ENCODE measurements at places on chromosomes 12 and 14. TPM values are rescaled to one million over a fixed set of nuclear protein-coding genes. Genes with fewer than 3 reads are reported as not detected.

- DNase-seq, result no peak
These were observed 279.2 kb downstream of the SYT1 start for GRCh38 chr12:79143803-79144202.

DNA sequence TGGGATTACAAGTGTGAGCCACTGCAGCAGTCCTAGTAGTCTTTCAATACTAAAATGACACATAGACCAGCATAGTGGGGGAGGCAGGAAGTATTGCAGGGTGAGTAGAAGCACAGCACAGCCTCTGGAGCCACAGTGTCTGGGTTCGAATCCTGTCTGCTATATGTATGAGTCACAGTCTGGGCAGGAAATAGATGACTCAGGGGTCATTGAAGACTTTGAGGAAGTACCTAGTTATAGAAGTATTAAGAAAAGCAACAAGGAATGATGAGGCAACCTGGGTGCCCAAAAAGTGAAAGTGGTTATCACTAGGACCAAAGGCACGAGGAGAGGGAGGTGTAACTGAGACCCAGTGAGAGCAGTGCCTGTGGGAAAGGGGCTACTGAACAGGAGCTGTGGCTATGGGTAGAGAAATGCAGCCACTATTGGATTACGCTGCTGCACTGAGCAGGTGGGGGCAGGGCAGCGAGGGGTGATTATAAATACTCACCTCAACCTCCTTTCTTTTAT, 124.0 kb downstream of the PDE3A start:
- no peak for DNase-seq

GRCh38 chr12:123358035-123358434, 6.6 kb downstream of the SBNO1 start:
- no peak for DNase-seq

- no peak for DNase-seq
These were observed 91.0 kb upstream of the FOXN3 start for GRCh38 chr14:89507926-89508460.

GRCh38 chr14:25252793-25253192, 202.8 kb upstream of the STXBP6 start:
- no peak for DNase-seq

GRCh38 chr14:63862163-63862562, 9.4 kb downstream of the SYNE2 start:
- DNase-seq, result no peak

KRT2 gene
- total RNA-seq, result 2.0 TPM

SYCP3 gene
- not detected for total RNA-seq

KRT3 gene
- total RNA-seq, result not detected
